ENCODE measurements at places on chromosomes 16 and 17. TPM values are rescaled to one million over a fixed set of nuclear protein-coding genes. Genes with fewer than 3 reads are reported as not detected.

The SOCS1 gene
- 1.7 TPM for total RNA-seq

The GAS2L2 gene
- 0.08 TPM for total RNA-seq

The ADAD2 gene
- not detected for total RNA-seq

The KAT8 gene
- total RNA-seq: 40.2 TPM

The TNS4 gene
- 101 TPM for total RNA-seq

The PPP1R27 gene
- not detected for total RNA-seq

The PPM1E gene
- 0.08 TPM for total RNA-seq

The COQ7 gene
- 26.1 TPM for total RNA-seq

The ATPAF2 gene
- 27.9 TPM for total RNA-seq

The TBC1D3C gene
- total RNA-seq: not detected

The WNK4 gene
- 1.7 TPM for total RNA-seq

The SOX15 gene
- total RNA-seq: 0.18 TPM

The CLEC3A gene
- not detected for total RNA-seq

The AIPL1 gene
- not detected for total RNA-seq

The HBM gene
- not detected for total RNA-seq

The SUPT6H gene
- total RNA-seq: 73.1 TPM

The MYH11 gene
- total RNA-seq: 0.02 TPM

The CXCL16 gene
- total RNA-seq: 13.8 TPM

The FBXO31 gene
- total RNA-seq: 24.9 TPM

The CLEC10A gene
- not detected for total RNA-seq

The USP43 gene
- 3.8 TPM for total RNA-seq

The CTF1 gene
- 0.09 TPM for total RNA-seq

The KRT32 gene
- not detected for total RNA-seq

The NPW gene
- 1.0 TPM for total RNA-seq

The EPOP gene
- total RNA-seq: 13.5 TPM

The DBNDD1 gene
- 56.9 TPM for total RNA-seq

The SLC12A4 gene
- total RNA-seq: 29.9 TPM

The ABCA10 gene
- 0.13 TPM for total RNA-seq

The DNASE1L2 gene
- 1.2 TPM for total RNA-seq

The SPATA20 gene
- 81.2 TPM for total RNA-seq

The CTRB1 gene
- not detected for total RNA-seq

The MMP2 gene
- 9.2 TPM for total RNA-seq

The SCNN1G gene
- total RNA-seq: 0.07 TPM

All from A549 treated with RU486 at 1 μM for 4 hours (cell line).